Hepatic stellate cell (primary cell): ENCODE measurements at places on chromosomes 1 and 21.

DNA sequence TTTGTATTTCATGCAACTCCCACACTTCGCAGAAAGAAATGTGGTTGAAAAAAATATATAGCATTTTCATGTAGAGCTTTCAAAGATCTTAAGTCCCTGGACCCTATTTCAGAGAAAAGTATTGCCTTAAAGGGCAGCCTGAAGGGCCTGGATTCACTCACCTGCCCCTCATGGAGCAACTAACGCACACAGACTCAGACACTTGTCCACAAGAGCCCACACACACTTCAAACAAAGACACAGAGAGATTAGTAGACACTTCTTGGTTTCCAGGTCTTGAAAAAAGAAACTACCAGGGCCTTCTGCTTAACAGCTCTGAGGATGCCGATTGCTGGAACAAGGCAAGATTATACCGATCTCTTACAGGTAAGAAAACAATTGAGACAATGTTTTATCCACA lies 122.2 kb downstream of the ZBTB18 start:
- no peak for DNase-seq

DNA sequence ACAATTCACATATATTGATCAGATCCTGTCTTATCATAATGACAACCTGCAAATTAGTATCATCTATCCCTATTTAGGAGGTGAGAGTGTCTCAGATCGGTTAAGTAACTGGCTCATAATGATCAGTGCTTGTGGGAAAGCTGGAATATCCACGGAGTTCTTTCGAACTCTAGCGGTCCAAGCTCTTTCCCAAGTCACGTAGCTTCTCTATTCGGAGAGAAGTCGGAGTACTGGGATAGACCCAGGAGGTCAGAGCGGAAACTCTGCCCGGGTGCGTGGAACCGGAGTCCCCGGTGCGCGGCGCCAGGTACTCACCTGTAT lies 339 bp downstream of the PTGS2 start:
- DNase-seq, result no peak

DNA sequence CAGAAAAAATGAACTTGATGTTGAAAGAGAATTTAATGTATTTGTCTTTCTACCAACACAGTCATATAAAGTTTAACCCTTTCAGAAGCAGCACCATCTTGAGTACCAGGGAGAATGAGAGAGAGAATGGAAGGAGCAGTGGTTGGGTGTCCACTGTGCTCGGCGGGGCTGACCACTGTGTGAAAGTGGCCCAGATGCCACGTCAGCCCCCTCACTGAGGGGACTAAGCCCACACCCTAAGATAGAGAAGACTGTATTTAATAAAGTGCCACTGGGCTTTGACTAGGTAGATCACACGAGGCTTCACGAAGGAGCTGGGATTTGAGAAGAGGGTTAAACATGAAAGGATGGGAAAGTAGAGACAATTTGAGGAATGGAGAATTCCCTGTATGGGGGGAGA lies 31.2 kb downstream of the BATF3 start:
- DNase-seq, result no peak

DNA sequence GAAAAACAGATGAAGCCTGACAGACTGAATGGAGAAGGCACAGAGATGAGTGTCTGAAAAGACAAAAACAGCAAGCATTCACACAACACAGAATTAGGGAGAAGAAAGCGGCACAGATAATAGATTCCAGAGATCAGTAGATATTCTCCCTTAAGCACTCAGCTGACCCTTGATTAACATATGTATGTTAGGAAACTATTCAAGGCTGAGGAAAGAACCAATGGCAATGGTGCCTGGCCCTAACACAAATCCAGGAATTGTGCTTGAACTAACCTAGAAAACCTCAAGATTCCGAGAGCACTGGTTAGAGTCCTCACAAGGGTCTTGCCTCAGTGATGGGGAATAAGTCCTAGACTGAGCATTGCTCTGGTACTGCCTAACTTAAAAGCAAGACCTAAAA lies 30.9 kb downstream of the KCNT2 start:
- DNase-seq, result no peak

- DNase-seq, result peak; percentile 40
These were observed 1.5 kb upstream of the KCNH1 start for GRCh38 chr1:211135342-211135950.

DNA sequence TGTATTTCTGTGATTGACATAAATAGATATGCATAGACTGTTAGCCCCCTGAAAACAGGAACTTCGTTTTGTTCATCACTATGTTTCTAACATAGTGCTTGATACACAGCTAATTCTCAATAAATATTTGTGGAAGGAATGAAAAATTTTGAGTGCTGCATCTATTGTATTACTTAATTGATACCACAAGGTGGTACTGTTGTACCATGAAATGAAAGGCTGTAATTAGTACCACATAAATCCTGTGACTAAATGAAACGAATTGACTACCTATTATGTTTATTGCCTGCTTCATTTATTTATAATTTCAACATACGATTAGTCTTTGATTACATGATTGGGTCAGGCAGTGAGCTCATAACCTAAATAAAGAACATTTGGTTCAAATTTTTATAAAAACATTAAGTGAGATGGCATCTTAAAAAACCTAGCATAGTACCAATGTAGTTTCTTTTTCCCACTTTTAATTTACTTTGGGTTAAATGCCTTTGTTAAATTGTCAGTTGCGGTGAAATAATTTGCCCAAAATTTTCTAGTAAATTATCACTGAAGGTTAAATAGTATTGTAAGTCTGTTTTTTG lies 15.0 kb upstream of the TGFB2 start:
- DNase-seq, result peak; percentile 35

- DNase-seq, result no peak
These were observed 39.7 kb upstream of the MAP10 start for GRCh38 chr1:232765542-232765941.

DNA sequence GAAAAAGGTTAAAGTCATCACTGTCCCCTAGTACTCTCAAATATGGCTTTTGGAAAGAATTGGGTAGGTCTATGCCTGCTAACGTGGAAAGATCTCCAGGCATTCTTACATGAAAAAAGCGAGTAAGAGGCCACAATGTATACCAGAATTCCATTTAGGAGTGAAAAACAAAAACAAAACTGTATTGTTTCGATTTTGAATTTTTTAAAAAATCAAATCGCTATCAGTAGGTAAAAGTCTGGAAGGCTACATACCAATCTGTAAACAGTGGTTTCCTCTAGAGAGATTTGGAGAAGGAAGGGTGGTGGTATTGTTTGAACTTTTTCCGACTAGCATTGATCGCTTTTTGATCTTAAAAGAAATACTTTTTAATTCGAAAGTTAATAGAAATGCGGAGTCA lies 55.9 kb downstream of the RRAGC start:
- DNase-seq, result no peak

DNA sequence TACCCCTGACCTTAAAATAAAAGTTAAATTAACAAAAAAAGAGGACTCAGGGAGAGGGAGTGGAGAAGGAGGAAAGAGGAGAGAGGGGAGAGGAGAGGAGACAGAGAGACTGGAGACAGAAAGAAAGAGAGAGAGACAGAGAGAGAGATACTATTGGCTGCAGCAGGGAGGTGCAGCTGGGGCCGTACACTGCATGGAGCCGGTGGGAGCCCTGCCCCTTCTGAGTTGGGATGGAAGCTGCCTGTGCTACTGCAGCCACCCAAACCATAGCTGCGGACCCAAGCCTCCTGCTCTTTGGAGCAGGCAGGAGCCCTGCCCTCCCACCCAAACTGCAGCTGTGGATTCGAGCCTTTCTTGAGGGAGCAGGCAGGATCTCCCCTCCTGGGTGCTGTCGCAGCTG lies 32.7 kb upstream of the HP1BP3 start:
- no peak for DNase-seq

DNA sequence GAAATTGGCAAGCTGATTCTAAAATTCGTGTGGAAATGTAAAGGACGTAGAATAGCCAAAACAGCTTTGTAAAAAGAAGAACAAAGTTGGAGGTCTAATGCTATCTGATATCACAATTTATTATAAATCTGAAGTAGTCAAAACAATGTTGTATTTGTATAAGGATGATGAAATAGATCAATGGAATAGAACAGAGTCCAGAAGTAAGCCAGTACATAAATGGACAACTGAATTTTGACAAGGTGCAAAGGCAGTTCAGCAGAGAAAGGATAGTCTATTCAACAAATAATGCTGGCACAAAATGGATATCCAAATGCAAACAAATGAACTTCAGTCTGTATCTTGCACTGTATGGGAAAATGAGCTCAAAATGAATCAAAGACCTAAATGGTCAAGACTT lies 20.2 kb downstream of the RALGPS2 start:
- no peak for DNase-seq

DNA sequence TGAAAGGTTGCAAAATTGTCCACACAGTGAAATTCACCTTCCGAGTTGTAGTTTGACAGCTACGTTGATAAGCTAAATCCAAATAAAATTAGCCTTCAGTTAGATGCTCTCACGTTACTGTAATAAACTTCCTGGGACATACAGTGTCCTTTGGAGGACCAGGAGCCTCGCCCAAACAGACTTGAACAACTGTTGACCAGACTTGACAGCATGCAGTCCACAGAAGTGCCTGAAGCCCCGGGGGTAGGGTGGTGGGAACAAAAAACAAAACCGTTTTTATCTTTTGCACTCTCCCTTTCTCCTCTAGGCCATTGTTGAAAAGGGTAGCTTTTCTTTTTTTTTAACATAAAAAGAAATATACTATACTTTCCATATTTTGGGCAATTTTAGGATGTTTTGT lies 172.8 kb upstream of the SAMSN1 start:
- DNase-seq, result no peak

GRCh38 chr1:152681616-152682015 lies 4.3 kb upstream of the LCE2B start:
- DNase-seq, result no peak

- peak; percentile 29 for DNase-seq
These were observed 438 bp downstream of the MRPS6 start for GRCh38 chr21:34073749-34074282.

- DNase-seq, result no peak
These were observed 173.4 kb upstream of the RUNX1 start for GRCh38 chr21:35222541-35222941.

GRCh38 chr1:192896376-192896775 lies 87.5 kb downstream of the RGS2 start:
- DNase-seq, result no peak

DNA sequence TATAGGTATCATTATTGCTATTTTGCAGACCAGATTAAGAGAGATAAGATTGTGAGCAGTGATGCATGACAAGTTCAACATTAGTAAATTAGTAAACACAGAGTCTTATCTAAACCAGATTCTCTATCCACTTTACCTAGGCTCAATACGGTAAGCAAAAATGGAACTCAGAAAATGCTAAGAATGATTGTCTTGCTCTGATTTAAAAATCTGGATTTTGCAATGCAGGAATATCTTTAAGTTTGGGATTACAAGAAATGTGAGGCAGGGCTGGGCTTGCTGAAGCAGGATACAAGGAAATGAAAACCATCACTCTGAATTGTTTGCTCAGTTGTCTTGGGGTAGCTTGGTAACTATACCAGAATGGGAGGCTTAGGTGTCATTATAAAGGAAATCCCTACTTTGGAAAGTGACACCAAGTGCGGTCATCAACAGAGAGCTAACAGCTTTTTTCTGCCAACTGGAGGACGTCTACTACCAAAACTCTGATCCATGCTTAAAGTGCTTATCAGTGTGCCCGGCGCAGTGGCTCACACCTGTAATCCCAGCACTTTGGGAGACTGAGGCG lies 332.7 kb upstream of the RUNX1 start:
- DNase-seq, result no peak
